Astrocyte of the spinal cord (primary cell): ENCODE measurements at places on chromosomes 5 and 9.
A peak's percentile ranks its signal among the peaks of the same experiment; 100 is the strongest.

GRCh38 chr5:44663991-44664710 is 144.6 kb upstream of the MRPS30 start:
- DNase-seq, result no peak

DNA sequence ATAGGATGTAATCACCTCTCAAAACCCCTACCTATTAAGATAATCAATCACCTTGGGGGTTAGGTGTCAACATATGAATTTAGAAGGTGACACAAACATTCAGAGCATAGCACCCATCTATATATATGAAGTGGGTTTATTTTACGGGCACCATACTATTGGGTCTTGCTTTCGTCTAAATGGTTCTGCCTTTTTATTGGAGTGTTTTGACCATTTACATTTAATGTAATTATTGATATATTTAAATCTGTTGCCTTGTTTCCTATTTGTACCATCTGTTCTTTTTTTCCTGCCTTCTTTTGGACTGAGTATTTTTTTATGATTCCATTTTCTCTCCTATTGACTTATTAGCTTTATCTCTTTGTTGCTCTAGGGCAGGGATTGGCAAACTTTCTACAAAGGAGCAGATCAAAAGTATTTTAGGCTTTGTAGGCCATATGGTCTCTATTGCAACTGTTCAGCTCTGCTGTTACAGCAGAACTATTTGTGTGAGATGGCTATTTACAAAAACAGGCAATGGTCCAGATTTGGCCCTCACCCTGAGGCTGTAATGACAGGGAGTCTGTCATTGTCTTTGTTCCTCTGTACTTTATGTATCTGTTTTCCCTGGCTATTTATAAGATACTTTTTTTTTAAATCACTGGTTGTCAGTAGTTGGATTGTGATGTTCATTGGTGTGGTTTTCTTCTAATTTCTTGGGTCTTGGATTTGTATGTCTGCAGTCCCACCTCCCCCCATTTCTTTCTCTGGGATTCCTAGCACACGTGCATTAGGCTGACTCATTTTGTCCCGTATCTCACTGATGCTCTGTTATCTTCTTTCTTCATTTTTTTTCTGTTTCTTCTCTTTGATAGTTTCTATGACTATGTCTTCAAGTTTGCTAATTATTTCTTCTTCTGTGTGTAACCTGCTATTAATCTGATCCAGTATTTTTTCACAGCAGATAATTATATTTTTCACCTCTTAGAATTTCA is 127.1 kb downstream of the DAB2IP start:
- DNase-seq, result peak; percentile 16

GRCh38 chr5:11289208-11289607 is 528.2 kb upstream of the DAP start:
- no peak for DNase-seq

DNA sequence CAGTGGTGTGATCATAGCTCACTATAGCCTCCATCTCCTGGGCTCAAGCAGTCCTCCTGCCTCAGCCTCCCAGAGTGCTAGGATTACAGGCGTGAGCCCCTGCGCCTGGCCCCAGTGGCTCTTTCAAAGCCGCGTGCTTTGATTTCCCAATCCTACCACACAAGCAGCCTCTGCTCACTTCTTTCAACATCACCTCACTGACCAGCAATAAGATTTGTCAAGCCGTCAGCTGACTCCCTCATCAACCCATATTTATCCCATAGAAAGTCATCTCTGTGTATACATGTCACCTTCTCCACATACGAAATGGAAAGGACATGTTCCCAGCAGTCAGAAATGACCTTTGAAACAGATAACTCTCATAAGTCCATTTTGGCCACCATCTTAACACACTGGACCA is 26.0 kb downstream of the SLC31A2 start:
- DNase-seq, result no peak

DNA sequence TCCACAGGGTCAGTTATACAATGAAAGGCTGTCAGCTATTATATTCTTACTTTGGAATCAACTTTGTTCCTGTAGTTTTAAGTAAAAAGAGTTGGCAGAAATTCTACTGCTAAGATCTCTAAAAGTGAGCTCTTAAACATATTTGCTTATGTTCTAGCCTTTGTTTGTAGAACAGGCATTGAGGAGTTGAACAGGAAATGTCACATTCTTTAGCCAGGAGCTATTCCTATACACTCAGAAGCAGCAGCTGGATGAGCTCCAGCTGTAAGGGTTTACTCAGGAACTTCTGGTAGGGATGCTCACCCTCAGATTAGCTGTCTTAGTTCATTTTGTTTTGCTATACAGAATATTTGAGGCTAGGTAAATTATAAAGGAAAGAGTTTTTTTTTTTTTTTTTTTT is 22.4 kb upstream of the SPINK14 start:
- DNase-seq, result peak; percentile 59

DNA sequence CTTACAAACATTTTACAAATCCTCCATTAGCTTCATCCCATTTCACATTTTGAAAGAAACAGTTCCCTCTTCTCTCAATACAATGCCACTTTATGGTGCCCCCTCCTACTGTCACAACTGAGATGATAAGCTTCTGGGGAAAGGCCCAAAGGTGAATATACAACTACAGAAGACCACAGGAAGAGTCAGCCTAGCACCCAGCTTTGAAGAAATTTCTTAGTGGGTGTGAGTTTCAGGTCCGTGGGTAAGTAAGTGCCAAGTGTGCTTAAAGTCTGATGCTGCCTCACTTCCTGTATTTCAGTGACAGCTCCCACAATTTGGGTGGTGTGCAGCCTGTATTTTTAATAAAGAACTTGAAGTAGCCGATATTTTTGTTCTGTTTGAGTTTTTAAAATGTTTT is 68.1 kb downstream of the ARHGEF28 start:
- no peak for DNase-seq

- DNase-seq, result peak; percentile 71
Measured at GRCh38 chr5:18393565-18394442, 759.5 kb downstream of the TAF11L14 start.

DNA sequence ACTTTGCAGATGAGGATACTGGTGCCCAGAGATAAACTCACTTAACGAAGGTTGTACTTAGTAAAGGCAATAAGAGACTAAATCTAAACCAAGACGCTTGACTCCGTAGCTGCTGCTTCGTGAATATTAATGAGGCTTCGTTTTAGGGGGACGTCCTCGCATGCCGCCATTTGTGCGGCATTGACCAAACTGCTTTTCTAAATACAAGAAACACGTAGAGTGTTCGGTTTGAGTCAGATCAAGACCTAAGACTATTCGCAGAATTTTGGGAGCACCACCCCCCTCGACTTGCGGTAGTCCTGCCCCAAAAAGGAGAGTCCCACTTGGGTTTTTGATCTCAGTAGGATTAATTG is 1.1 kb downstream of the NPM1 start:
- no peak for DNase-seq

DNA sequence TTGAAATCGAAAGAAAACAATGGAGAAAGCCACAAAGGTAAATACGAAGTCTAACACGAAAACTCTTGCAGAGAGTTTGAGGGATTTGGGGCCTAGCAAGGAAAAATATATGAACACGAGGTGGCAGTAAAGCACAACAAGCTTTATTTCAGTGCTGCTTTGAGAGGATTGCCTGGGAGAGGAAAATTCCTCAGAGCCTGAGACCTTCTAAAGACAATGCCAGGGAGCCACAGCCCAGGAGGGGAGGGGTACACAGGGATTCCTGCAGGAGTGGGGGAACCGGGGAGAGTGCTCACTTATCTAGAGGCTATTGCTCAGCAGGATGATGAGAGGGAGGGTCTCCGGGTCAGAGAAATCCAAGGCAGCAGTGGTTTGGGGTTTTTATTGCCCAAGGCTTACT is 134.9 kb upstream of the ADCY2 start:
- peak; percentile 48 for DNase-seq

- DNase-seq, result no peak
Measured at GRCh38 chr9:19816769-19817168, 27.9 kb upstream of the SLC24A2 start.

GRCh38 chr5:169242175-169242848 is 58.6 kb downstream of the SLIT3 start:
- DNase-seq, result no peak

DNA sequence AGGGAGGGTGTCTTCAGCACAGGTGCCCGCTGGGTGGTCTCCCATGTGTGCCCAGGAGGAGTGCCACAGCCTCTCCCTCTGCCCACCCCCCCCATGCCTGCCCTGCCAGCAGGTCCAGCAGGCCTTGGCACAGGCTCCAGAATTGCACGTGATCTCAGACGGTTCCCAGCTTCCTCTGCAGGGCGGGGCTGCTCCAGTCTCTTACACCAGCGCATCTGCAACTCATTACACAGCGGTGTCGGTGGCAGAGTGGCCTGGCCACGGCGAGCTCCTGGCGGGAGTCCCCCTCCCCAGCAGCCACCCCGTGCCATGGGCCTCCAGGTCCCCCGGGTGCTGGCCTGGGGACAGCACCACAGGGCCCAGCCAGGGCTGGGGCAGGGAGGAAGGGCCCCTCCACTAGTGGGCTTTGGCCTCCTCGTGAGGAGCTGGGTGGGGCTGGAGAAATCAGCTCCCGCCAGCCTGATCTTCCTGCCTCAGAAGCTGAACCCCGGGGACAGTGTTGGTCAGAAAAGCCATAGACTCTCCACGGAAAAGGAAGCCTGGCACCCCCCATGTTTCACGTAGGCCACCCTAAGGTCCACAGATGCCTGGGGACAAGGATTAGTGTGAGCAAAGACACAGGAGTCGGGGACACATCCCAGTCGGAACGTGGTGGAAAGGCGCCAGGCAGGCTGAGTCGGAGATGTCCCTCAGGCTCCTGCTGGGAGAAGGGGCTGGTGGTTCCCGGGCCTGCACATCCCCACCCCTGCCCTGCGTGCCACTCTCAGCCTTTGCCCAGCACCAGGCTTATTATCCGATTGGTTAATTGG is 40.2 kb downstream of the RXRA start:
- peak; percentile 82 for DNase-seq

DNA sequence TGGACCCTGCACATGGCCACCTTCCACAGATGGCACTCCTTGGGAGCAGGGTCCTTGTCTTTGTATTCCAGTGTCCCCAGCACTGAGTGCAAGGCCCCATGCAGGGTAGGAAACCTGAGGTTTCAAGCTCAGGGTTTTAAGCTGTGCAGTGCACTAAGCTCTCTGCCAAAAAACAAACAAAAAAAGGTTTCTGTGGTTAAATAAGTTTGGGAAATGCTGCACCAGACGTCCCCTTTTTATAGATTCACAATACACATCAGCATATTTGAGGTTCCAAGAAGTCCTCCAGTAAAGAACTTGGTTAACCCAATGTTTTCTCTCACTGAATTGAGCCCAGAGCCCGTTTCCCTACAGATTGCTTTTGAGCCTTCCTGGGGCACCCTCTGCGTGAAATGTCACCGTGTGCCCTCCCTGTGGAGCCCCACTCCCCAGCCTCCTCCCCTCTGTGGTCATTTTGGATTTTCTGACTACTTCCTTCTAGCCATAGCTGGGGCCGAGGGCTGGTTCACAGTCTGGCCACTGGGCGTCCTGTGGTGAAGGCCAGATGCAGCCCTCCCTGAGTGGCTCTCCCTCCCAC is 17.1 kb downstream of the DELE1 start:
- DNase-seq, result peak; percentile 83

GRCh38 chr9:8845376-8845775 is 1045.8 kb upstream of the DMAC1 start:
- DNase-seq, result no peak

DNA sequence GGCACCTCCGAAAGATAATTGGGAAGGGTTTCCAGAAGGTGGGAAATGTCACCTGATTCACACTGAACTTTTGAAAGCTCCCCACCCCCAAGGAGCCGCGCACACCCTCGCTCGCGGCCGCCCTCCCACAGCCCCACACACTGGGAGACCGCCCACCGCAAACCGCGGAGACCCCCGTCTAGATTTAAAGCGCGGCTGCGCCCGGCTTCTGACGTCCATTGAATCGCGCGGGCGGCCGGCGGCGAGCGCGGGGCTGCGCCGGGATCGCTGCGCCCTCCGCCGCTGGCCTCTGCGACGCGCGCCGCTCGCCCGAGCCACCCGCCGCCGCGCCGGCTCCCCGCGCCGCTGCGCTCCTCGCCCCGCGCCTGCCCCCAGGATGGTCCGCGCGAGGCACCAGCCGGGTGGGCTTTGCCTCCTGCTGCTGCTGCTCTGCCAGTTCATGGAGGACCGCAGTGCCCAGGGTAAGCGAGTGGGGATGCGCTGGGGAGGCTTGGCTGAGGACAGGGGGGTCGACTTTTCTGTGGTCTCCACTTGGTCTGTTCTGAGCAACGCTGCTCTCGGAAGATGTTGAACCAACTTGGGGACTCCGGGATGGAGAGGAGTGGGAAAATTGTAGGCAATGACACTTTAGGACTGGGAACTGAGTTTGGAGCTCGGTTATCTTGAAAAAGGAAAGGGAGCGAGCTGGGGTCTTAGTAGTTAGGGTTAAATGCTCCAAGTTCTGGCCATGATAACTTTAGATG is at the start of gene FST:
FST (plus strand) TSS at position 214 of the 743 bp plus-strand sequence; CDS start at position 377, 163 bp downstream.
- DNase-seq, result no peak

GRCh38 chr5:175589714-175590113 is 68.2 kb upstream of the HRH2 start:
- no peak for DNase-seq

DNA sequence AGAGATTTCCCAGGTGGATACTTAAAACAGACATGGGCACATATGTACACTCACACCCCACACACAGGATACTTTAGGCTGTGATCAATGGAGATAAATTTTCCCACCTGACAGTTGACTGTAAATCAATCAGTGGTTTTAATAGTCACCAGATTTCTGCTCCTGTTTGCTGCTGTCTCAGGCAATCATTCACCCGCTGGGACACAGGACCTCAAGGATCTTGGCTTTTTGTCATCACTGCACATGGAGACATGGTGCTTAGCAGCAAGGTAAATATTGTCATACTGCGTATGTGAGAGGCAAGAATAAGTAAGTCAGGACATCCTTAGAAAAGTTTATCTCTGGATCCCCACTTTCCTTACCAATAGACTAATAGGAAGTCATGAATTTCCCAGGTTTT is 60.8 kb upstream of the KLF9 start:
- DNase-seq, result no peak

DNA sequence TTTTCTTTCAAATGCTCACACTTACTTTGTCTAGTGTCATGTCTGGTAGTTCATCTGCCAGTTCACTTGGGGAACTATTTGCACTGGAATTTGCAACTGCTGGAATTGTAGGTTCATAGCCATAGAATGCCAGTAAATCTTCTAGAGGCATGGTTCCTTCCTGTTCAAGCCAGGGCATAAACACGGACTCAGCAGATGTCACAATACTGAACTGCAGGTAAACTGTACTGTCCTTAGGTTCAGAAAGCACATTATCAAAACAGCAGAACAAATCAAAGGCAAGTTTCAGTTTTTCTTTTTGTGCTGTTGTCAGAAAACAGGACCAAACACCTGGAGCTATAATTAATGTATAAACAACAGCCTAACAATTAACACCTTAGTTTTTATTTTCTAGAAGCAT is 13.1 kb downstream of the MIER3 start:
- no peak for DNase-seq

GRCh38 chr9:89680547-89681467 is 76.0 kb downstream of the GADD45G start:
- DNase-seq, result no peak

DNA sequence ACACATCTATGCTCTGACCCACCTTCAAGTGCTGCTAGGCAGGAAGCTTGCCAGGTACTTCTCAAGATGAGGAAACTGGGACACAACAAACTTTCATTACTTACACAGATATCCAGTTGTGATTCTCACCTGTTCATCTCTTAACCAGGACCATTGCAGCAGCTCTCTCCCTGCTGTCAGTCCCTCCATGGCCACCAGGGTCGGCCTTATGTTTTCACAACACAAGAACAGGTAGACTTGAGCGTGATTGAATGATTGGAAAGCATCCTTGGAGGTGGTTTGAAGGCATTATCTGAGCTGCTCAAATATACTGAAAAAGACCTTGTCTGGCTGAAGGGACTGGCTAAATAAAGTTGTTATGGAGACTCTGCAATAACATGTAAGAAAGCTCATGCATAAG is 94.4 kb downstream of the MTREX start:
- DNase-seq, result no peak
